ENCODE measurements at places on chromosomes 16 and 17. TPM values are rescaled to one million over a fixed set of nuclear protein-coding genes. Genes with fewer than 3 reads are reported as not detected.

DNA sequence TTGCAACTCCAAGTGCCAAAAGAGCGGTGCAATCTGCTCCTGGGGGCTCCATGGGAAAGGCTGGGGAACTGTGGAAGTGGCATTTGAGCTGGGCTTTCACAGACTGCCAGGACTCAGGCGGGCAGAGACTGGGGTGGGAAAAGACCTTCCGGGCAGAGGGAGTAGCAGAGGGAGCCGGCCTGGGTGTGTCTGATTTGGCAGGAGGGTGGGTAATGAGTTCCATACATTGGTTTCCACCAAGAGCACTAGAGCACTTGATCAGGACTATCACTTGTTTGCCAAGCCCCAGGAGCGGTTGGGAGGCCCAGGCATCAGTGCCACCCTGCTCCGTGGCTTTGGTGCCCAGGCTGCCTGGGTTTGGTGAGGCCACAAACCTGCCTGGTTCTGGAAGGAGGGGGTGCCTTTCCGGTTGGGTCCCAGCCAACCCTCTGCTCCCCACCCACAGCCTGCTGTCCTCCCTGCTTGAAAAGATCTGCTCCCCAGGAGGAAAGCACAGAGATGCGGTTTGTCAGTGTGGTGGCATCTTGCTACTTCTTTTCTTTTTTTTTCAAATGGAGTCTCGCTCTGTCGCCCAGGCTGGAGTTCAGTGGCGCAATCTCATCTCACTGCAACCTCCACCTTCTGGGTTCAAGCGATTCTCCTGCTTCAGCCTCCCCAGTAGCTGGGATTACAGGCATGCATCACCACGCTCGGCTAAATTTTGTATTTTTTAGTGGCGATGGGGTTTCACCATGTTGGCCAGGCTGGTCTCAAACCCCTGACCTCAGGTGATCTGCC is 3.5 kb upstream of the TRIM47 start:
- no peak for DNase-seq

The STXBP4 gene
- total RNA-seq, result 6.6 TPM

The PRCD gene
- total RNA-seq, result not detected

DNA sequence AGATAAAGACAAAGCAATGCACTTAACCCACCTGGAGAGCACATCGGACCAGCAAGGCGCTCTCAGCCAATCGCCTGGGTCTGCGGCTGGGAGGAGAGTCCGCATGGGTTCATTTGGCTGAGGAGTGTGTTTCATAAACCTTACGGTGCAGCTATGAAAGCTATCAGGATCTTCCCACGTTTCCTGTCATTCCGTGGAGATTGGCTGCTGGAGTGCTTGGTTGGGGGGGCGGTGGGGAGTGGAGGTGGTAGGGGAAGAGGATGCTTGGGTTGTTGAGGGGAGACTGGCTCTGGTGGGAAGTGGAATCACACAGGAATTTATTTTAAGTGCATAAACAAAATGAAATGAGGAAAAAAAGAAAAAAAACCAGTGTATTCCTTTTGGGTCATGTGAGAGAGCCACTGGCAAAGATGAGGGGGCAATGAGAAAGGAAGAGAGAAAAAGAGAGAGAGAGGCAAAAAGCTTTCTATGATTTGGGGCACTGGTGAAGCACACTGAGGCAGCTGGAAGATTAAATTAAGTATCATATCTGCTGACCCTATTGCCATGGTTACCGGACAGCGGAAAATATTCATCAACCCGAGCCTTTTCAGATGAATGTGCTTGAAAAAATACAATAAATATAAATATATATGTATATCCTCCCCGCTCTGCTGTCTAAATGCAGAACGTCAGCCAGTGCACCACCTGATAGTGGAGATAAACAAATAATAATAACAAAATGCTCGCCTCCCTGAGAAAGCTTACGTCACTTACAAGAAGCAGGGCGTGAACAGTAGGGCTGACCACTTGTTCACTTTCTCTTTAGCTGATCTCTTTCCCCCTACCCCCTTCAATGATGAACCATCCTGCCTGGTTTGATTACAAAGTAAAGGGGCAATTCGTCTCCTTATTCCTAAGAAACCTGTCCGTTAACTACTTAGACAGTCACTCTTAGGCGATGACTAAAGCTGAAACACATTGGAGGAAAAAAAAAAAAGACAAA is 457.0 kb upstream of the ZFHX3 start:
- no peak for DNase-seq

GRCh38 chr17:80790021-80790765 is 201.4 kb upstream of the CHMP6 start:
- DNase-seq, result peak; percentile 47

- no peak for DNase-seq
Measured at GRCh38 chr17:2302778-2303203, 794 bp downstream of the SMG6 start.

- no peak for DNase-seq
Measured at GRCh38 chr16:51404386-51404785, 253.3 kb upstream of the SALL1 start.

- DNase-seq, result no peak
Measured at GRCh38 chr17:45975640-45976295, 23.3 kb upstream of the STH start.

DNA sequence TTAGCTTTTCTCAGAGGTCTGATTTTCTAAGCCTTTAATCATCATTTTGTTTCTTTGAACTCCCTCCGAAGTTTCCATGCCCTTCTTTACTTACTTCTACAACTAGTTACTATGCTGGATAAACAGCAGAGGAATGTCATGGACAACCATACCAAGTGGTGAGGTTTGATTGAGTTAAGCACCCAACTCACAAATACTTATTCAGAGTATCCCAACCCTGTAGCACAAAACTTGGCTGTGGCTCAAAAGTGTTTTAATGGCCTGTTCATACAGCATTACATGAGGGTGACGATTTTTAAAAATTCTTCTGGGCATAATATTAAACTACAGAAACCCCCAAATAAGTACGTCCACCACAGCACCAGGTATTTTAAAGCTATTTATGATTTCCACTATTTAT is 946.8 kb upstream of the SOX9 start:
- DNase-seq, result no peak

The KREMEN2 gene
- not detected for total RNA-seq

DNA sequence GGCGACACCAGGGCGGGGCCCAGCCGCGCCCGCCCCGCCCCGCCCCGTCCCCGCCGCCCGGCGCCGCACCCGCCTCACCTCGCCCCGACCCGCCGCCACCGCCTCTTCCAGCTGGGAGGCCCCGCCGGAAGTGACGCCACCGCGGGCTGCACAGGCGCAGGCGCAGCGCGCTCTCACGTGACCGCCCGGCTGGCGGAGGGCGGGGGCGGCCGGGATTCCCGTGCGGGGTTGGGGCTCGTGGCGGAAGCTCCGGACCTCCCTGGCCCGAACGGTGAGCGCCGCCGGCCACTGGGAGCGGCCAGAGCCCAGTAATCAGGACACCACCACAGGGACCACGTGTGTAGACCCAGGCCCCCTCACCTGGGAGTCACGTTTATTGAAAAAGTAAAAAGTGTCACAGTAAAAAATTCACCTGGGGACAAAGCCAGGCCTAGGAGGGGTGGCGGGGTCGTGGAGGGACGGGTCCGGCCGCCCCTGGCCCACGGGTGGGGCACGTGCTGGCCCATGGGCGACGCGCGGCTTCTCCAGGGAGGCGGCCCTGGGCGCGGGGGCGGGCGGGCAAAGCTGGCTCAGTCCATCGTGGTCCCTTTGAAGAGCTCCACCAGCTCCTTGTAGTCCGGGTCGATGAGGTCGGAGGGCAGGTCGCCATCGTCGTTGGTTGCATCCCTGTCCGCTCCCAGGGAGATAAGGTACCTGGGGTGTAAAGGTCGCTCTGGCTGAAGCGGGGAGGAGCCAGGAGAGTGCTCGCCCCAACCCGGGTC is at the start of gene MCRIP1:
Gene MCRIP1, minus strand, starts transcription at position 132 of the 761 bp plus-strand sequence. CDS start 8,785 bp downstream, outside the sequence.
- peak; percentile 96 for DNase-seq

Data from activated CD4-positive, alpha-beta memory T cell treated with anti-CD3 and anti-CD28 coated beads, Interleukin-2, amount 10 ng/mL, durations not matched to agents 7 days and 5 days (primary cell).